Dermis microvascular lymphatic vessel endothelial cell (primary cell): ENCODE measurements at places on chromosomes 16 and 17. TPM values are rescaled to one million over a fixed set of nuclear protein-coding genes. Genes with fewer than 3 reads are reported as not detected.

GRCh38 chr17:31269578-31269983 lies 27.5 kb downstream of the OMG start:
- peak; percentile 79 for DNase-seq

DNA sequence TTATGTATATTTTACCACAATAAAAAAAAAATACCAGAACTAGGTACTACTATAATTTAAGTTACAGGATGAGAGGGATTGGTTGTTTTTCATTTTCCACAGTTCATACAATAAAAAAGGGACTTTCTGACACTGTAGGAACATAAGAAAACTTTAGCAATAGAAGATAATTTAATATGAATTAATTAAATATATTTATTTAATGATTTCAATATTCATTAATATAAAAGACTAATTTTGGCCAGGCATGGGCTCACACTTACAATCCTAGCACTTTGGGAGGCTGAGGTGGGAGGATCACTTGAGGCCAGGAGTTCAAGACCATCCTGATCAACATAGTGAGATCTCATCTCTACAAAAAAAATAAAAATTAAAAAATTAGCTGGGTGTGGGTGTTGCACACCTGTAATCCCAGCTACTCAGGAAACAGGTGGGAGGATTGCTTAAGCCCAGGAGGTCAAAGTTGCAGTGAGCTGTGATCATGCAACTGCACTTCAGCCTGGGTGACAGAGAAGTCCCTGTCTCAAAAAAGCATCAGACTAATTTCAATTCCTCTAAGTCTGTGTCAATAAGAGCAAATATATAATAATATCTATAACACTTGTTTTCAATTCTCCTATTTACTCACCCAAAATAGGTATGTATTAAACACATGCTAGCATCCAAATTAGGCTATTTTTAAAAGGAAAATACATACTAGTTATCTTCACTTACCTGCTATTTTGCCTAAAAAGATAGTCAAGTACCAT lies 79.6 kb downstream of the BRIP1 start:
- no peak for DNase-seq

DNA sequence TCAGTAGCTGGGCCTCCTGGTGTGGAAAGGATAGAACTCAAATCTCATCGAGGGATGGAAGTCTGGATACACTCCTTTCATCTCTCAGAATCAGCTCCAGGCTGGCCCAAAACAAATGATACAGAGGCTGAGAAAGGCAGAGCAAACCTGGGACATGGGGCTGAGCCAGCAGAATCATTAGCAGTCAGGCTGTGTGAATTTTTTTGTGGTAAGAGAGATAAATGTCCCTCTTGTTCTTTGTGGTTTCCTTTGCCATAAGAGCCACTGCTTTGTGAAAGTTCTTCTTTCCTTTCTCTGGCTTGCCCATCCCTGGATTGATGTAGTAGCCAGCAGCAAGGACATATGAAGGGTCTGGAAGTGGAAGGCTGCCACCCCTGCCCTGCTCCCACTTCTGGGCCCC lies 146.2 kb downstream of the CDH13 start:
- DNase-seq: no peak

DNA sequence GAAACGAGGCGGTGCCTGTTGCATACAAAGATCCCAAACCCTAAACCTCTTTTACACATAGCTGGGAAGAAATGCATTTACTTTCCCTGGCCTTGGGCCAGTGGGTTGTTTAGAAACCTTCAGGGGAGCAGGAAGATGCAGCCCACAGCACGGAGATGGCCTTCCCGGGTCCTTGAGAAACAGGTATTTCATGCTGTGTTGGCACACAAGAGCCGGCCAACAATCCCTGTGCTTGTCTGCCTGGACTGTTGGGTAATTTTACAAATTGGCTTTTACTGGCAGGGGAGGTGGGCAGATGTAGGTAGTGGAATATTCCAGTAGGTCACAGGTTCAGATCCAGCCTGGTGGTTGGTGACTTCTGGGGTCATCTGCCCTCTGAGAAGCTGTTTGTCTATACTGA lies 148.0 kb downstream of the FOXL1 start:
- DNase-seq: no peak

DNA sequence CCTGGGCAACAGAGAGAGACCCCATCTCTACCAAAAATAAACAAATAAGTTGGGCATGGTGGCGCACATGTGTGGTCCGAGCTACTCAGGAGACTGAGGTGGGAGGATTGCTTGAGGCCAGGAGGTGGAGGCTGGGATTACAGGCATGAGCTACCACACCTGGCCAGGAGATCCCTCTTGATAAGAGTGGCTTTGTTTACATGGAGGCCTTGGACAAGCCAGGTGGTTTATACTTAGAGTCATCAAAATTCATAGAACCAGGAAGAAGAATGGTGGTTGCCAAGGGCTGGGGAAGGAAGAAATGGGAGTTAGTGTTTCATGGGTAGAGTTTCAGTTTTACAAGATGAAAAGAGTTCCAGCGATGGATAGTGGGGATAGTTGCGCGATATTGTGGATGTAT lies 8.8 kb upstream of the ZFP1 start:
- no peak for DNase-seq

Gene TMEM235
- total RNA-seq: under 0.01 and 0.51 TPM in 2 replicates
